H1 (cell line): ENCODE measurements at places on chromosomes 3 and 15. TPM values are rescaled to one million over a fixed set of nuclear protein-coding genes. Genes with fewer than 3 reads are reported as not detected.

NR1I2 gene
- total RNA-seq, result 0.28 and 0.44 TPM in 2 replicates

P3H2 gene
- total RNA-seq, result 40.5 and 48.6 TPM in 2 replicates

FHIT gene
- total RNA-seq, result 1.8 and 3.2 TPM in 2 replicates

GRCh38 chr3:165406425-165406824 lies 210.2 kb upstream of the SLITRK3 start:
- DNase-seq, result no peak

DNA sequence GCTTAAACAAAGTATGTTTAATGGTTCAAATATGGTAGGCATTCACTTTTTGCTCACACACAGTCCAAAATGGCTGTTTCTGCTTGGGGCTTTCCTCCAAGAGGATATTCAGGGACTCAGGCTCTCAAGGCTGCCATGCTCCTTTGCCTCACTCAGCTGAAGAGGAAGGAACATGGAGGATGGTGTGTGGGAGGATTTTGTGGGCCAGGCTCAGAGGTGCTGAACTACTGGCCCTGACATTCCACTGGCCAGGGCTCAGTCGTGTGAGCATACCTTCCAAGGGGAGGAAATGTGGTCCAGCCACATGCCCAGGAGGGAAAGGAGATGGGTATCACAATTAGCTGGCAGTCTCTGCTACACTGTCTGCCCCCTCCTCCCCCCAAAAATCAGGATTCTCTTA lies 8.7 kb downstream of the PXYLP1 start:
- no peak for DNase-seq

- DNase-seq, result no peak
These were observed 93.0 kb downstream of the SNRK start for GRCh38 chr3:43379343-43379742.

DNA sequence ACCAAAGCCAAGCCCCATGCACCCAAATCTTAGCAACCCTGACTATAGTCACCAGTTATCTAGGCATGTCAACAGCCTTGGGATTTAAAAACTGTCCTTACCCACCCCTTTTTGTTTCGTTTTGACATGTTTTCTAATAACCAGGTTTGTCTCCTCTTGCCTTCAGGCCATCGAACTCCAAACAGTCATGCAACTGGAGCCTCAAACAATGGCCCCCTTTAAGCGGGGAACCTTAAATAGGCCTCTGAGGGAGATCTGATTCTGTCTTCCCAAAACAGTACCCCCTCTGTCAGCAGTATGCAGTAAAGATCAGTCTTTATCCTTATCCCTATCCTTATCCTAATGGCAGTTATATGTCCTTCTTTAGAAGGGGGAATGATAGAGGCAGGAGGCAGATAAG lies 105.7 kb downstream of the DPH6 start:
- DNase-seq, result no peak
